ENCODE measurements at places on chromosomes 12 and 14.

- DNase-seq, result no peak
These were observed 66.8 kb upstream of the VRK1 start for GRCh38 chr14:96730386-96730785.

DNA sequence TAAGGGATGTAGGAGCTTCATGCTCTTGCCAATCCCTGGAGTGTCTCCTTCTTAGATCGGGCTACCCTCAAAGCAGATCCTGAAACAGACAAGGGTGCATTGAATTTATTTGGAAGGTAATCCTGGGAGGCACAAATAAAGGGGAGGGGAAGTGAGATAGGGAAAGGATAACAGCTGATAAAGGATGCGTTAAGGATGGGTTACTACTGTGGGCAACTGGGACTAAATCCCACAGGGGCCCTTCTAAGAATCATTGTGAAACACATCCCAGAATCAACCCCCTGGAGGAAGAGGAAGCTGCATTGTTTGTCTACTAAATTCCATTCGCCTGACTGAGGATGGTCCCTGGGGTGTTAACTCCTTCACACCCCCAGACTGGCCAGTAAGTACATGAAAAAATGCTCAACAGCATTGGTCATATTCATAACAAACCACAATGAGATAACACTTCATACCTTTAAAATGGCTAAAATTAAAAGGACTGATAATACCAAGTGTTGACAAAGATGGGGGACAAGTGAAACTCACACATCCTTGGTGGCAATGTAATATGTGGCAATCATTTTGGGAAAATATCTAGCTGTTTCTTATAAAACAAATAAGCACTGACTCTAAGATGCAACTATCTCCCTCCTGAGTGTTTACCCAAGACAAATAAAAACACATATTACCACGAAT, 37.0 kb upstream of the CMKLR1 start:
- DNase-seq, result no peak

DNA sequence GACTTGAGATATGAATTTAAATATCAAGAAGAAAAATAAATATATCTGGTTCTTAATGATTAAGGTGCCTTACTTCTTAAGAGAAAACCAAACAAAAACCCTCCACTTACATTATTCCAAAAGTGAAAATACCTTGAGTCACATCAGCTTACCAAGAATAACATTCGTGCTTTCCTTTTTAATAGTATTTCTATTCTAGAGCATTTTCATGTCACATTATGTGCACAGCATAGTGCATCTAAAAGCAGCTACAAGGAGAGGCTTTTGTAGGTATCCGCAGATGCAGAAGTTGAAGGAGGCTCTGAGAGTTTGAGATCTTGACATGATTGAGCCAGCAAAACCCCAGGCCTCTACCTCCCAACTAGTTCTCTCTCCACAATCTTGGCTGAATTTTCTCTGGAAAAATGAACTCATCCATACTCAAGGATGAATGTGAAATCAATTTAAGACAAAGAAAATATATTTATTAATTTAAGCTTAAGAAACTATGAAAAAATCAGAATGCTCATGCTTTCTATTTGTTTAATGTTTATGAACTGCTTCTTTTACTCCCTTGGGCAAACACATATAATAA, 275.0 kb downstream of the AKAP6 start:
- no peak for DNase-seq

DNA sequence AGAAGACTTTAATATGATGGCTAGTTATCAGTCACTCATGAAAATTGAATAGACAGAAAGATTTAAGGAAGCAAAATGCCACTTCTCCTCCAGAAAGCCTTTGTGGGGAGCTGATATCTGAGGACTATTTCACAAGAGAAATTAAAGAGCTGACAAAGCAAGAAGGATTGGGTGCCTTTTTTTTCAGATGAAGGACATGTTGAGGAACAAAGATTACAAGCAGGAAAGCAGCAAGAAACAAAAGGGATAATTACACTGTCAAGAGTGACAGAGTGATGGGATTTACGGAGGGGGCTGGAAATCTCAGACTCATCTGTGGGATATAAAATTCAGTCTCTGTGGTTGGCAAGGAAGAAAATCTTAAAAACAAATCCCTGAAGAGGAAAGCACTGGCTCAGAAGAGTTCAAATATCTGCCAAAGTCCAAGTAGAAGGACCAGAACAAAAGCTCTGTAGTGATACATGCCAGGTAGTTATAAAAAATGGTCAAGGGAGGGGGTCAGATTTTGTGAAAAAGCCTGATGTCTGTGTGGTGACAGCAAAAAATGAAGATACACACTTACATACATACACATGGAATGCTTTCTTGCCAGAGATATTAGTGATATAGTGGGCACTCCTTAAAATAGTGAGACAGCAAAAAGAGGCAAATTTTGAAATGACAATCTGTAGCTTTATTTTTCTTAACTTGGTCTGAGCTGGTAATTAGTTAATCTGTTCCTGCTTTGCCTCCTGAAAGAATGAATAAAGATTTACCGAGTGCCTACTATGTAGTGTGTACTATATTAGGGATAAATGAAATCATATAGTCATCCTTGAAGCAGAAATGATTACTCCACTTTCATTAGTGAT, 62.9 kb downstream of the EPS8 start:
- no peak for DNase-seq

- DNase-seq, result no peak
These were observed at the start of gene DACT1 for GRCh38 chr14:58637391-58638230. Gene DACT1, plus strand, starts transcription at chr14:58637962. Its CDS starts 241 bp downstream, at chr14:58638203.

- no peak for DNase-seq
These were observed 456.2 kb upstream of the MGAT4C start for GRCh38 chr12:86712425-86712843.

- no peak for DNase-seq
These were observed 5.6 kb downstream of the TNFRSF1A start for GRCh38 chr12:6336079-6336888.

DNA sequence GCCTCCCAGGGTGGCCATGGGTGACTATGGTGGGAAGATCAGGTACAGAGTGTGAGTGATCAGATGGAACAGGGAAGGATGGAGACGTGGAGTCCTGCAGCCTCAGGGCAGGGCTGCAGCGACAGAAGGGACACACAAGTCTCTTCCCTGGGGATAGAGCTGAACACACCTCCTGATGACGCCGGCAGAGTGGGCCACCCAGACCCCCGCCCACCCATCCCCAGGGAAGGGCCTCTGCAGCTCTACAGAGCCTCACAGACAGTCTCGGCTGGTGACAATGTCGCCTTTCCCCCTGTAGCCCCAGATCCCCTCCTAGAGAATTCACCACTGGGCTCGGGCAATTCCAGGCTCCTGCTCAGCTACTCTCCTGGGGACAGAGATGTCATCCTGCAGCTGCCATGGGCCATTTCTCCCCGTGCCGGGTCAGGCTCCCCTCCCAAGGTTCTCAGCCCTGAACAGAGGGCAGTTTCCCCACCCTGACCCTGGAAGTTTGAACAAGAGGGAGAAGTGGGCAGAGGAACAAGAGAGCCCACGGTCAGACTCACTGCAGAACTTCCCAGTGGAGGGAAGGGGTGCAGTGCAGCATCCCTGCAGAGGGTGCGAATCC, 115.7 kb downstream of the NCOR2 start:
- DNase-seq, result no peak

DNA sequence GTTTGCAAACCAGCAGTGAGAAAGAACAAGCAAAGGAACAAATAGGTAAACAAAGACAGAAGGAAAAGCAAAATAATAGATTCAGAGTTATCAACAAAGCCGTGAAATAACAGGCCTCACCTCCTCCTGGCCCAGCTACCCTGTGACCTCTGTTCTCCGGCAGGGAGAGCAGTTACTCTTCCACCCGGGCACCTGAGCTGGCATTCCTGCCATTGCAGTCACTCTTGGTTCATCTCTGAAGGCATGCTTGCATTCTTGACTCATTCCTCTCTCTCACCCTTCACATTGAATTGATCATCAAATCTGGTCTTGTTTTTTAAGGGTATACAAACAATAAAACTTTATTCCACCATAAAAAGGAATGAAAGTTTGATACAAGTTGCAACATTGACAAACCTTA, 95.1 kb downstream of the TTC8 start:
- no peak for DNase-seq

DNA sequence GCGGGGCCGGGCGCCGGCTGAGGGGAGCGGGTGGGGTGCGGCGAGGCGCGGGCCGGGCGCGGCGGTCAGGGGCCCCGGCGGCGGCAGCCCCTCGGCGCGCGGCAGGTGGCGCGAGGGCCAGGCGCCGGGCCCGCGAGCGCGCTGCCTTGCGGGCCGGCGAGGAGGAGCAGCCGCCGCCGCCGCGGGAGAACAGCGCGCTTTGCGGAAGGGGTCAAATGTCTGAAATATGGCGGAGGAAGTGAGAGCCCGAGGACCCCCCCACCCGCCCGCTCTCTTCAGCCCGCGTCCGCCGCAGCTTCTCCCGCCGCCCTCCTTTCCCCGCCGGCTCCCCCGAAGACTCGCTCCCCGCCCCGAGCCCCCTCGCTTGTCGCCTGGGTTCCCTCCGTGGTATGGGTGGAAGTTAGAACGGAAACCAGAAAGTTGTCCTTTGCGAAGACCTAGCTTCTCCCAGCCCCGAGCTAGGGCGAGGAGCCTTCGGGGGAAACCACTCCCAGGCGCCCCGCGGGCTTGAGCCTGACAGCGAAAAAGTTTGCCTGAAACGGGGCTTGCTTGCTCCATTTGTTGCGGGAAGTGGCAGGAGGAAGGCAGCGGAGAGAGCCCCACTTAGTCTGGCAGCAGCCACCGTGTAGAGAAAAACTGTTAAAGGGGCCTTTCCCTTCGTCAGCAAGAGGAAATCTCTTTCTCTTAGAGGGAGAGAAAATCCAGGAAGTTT, 551 bp downstream of the RAP1B start:
- peak; percentile 47 for DNase-seq

GRCh38 chr12:92075425-92075914, 70.2 kb downstream of the BTG1 start:
- DNase-seq, result no peak

Data from NCI-H1105 (cell line).